ENCODE measurements at places on chromosomes 3 and 15. TPM values are rescaled to one million over a fixed set of nuclear protein-coding genes. Genes with fewer than 3 reads are reported as not detected.
A peak's percentile ranks its signal among the peaks of the same experiment; 100 is the strongest.

ELP6 gene
- total RNA-seq, result 51.1 TPM

EFCC1 gene
- total RNA-seq, result 0.37 TPM

PP2D1 gene
- not detected for total RNA-seq

ISLR gene
- total RNA-seq, result 0.35 TPM

SGO1 gene
- total RNA-seq, result 36.4 TPM

KNSTRN gene
- 79.4 TPM for total RNA-seq

CEMIP gene
- total RNA-seq, result 0.60 TPM

GRCh38 chr15:66863390-66864085, 161.5 kb downstream of the SMAD6 start:
- DNase-seq, result no peak

- H3K4me1 ChIP-seq, result no peaks in the 10 kb centered on the region
- H3K27me3 ChIP-seq, result no peaks in the 10 kb centered on the region
- H3K27ac ChIP-seq, result no peak overlapping the region
- no peaks in the 10 kb centered on the region for H3K36me3 ChIP-seq
These were observed 272.9 kb downstream of the IL5RA start for GRCh38 chr3:2837239-2837638.

DNA sequence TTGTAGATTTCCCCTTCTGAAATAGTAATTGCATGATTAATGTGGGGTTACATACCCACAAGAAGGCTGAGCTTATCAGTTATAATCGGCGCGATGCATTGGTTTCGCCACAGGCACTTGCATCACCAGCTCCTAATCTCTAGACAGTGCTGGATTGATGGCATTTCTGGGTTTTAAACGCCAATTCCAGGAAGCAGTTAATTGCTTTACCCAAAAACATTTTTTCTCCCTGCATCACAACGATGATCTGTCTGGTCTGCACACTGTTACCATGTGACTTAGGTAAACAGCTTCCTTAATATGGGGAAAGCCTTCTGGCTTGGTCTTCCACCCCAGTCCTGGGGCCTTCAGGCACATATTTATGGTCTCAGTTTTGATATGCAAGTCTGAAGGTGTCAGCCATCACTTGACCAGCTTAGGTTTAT, 70.0 kb upstream of the HEG1 start:
- H3K36me3 ChIP-seq, result no peaks in the 10 kb centered on the region
- no peaks in the 10 kb centered on the region for H3K27me3 ChIP-seq
- H3K4me3 ChIP-seq, result no peak overlapping the region
- no peak for DNase-seq

GRCh38 chr3:66454464-66454859, 46.4 kb downstream of the LRIG1 start:
- no peak for DNase-seq
- peaks cover 42% of the 10 kb centered on the region for H3K36me3 ChIP-seq
- H3K4me1 ChIP-seq, result peaks cover 11% of the 10 kb centered on the region
- H3K27me3 ChIP-seq, result no peaks in the 10 kb centered on the region
- no peak overlapping the region for H3K27ac ChIP-seq

DNA sequence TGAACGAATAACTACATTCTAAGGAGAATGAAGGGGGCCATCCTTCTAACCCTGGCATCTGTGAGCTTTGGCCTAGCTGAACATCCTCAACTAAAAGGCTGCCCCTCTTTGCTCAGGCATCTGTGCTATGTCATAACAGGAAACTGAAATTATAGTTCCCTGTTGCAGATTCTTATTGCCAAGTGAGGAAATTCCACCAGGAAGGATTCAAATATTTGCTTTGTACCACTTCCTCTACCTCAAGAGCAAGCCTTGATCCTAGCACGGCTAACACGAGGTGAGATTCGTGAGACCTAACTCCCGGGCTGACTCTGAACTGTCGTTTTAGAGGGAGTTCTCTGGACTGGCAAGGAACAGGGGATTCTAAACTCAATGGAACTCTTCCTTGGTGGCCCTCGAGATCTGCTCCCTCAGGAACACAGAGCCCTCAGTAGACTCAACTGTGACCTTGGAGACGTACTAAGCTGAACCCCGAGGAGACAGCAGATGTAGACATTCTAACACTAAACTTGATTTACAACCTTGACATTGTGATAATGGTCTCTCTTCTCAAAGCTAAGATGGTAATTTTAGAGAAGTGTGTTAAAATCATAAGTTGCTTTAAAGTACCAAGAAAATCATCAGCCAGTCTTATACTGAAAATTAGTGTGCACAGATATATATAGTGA, 4.2 kb downstream of the SPG21 start:
- no peaks in the 10 kb centered on the region for H3K27me3 ChIP-seq
- H3K4me3 ChIP-seq, result no peak overlapping the region
- no peak for DNase-seq

DNA sequence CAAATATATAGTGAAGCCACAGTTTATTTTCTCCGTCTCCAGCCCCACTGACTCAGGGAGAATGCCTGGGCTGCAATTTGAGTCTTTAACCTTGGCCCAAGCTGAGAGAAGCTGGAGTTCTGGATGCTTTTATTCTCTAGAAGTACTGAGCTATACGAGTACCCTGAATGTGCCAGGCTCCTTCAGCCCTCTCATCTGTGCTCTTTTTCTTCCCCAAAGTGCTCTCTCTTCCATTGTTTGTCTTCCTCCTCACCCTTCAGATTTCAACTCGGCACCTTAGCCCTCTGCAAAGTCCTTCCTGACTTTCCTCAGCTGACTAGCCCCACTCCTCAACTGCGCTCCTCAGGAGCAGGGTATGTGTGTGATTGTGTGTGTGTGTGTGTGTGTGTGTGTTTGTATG, 75.6 kb upstream of the AGBL1 start:
- H3K27me3 ChIP-seq, result no peaks in the 10 kb centered on the region
- no peaks in the 10 kb centered on the region for H3K4me1 ChIP-seq
- no peak overlapping the region for H3K4me3 ChIP-seq
- H3K36me3 ChIP-seq, result no peaks in the 10 kb centered on the region

GRCh38 chr15:43749690-43750345, 3.6 kb downstream of the PDIA3 start:
- H3K4me3 ChIP-seq, result no peak overlapping the region
- H3K27me3 ChIP-seq, result no peaks in the 10 kb centered on the region
- no peak for DNase-seq

GRCh38 chr15:72184165-72184811, 13.3 kb downstream of the GRAMD2A start:
- no peaks in the 10 kb centered on the region for H3K4me1 ChIP-seq
- H3K4me3 ChIP-seq, result peak overlapping the region; percentile 69
- no peaks in the 10 kb centered on the region for H3K36me3 ChIP-seq

DNA sequence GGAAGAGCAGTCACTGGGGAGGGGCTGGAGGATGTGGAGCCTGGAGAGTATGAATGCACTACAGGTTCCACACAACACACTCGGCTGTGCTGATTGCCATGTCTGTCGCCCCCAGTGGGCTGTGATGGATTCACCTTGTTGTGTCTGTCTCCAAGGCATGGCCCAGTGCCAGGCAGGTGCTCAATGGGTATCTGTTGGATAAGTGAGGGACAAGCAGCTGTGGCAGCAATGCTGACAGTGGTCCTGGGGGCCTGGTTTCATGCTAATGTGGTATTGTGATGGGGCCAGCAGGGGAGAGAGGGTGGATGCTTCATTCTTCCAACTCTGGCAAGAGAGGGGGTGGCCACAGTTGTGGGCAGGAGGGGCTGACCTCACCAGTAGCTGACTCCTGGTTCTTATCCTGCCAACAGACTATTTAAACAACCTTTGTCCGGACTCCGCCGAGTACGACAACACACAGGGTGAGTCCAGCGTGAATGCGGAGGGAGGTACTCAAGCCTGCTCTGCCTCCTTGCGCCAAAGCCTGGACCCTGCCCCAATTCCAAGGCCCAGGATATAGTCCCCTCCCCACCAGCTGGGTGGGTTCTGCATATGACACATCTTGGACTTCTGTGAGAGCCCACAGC, 47.3 kb upstream of the NR2C2 start:
- no peaks in the 10 kb centered on the region for H3K27me3 ChIP-seq
- H3K4me1 ChIP-seq, result peaks cover 26% of the 10 kb centered on the region
- no peaks in the 10 kb centered on the region for H3K36me3 ChIP-seq
- no peak overlapping the region for H3K4me3 ChIP-seq

DNA sequence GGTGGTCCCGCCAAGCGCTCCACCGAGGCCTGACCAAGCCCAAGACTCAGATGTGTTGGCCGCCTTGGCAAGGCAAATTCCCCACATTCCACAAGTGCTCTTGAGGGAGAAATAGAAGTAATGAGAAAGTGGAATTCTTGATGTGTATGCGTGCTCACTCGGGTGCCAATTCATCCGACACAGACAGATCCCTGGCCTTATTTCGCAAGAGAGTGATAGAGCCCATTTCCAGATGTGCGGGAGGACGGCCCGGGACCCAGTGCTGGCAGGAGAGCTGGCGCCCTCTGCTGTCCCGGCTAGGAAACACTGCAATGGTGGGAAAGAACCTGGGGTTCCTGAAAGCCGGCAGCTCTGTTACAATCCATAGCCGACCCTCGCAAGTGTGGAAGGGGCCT, 76.0 kb downstream of the HMG20A start:
- peaks cover 13% of the 10 kb centered on the region for H3K4me1 ChIP-seq
- no peak overlapping the region for H3K4me3 ChIP-seq
- H3K36me3 ChIP-seq, result no peaks in the 10 kb centered on the region
- 0 out of 2 replicates have a peak overlapping the region, but pooled peaks have one; percentile 28 for H3K27ac ChIP-seq
- peak; percentile 95 for DNase-seq
- no peaks in the 10 kb centered on the region for H3K27me3 ChIP-seq

- H3K36me3 ChIP-seq, result no peaks in the 10 kb centered on the region
- no peak overlapping the region for H3K4me3 ChIP-seq
- no peak for DNase-seq
- no peak overlapping the region for H3K27ac ChIP-seq
These were observed 11.2 kb upstream of the TBC1D5 start for GRCh38 chr3:17753632-17753992.

- no peak overlapping the region for H3K4me3 ChIP-seq
- no peaks in the 10 kb centered on the region for H3K27me3 ChIP-seq
- H3K36me3 ChIP-seq, result no peaks in the 10 kb centered on the region
- H3K4me1 ChIP-seq, result no peaks in the 10 kb centered on the region
- DNase-seq, result no peak
These were observed 6.3 kb downstream of the TM4SF18 start for GRCh38 chr3:149327156-149327555.

DNA sequence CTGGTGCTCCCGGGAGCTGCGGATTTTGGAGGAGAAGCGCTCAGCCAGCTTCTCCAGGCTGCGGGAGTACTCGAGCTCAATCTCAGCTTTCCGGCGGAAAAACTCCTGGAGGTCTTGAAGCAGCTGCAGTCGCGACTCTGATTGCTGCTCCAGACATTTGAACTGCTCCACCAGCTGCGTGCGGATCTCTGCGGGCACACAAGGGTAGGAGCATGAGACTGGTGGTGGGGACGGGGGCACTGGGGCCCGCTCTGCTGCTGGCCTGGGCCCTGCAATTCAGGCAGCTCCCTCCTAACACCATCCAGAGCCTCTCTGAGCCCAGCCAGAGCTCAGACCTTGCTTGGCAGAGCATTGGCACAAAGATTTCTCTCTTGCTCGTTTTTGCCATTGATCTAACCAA, 124.7 kb downstream of the SRGAP3 start:
- no peak for DNase-seq
- H3K27me3 ChIP-seq, result no peaks in the 10 kb centered on the region
- H3K36me3 ChIP-seq, result no peaks in the 10 kb centered on the region
- H3K4me3 ChIP-seq, result no peak overlapping the region
- H3K27ac ChIP-seq, result no peak overlapping the region
- peaks cover 5% of the 10 kb centered on the region for H3K4me1 ChIP-seq

- H3K36me3 ChIP-seq, result peaks cover 100% of the 10 kb centered on the region
- no peaks in the 10 kb centered on the region for H3K4me1 ChIP-seq
- H3K4me3 ChIP-seq, result no peak overlapping the region
These were observed 108.0 kb downstream of the SNRPN start for GRCh38 chr15:25062551-25063430.

DNA sequence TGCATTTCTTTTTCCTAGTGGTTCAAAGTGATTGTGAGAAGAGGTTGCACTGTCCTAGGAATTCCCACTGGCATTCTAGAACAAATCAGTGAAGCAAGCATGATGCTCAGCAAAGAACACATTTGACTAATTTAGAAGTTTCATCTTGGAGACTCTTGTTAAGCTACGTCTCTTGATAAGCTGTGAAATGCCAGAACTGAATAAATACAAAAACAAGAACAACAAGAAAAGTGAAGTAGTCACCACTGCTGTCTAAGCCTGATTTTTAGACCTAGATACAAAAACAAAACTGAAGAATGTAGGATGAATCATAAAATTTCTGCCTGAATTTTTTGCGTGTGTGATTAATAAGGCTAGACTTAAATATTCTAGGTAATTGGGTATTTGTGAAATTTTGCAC, 1162.4 kb downstream of the TUSC7 start:
- H3K27ac ChIP-seq, result no peak overlapping the region
- no peak overlapping the region for H3K4me3 ChIP-seq

DNA sequence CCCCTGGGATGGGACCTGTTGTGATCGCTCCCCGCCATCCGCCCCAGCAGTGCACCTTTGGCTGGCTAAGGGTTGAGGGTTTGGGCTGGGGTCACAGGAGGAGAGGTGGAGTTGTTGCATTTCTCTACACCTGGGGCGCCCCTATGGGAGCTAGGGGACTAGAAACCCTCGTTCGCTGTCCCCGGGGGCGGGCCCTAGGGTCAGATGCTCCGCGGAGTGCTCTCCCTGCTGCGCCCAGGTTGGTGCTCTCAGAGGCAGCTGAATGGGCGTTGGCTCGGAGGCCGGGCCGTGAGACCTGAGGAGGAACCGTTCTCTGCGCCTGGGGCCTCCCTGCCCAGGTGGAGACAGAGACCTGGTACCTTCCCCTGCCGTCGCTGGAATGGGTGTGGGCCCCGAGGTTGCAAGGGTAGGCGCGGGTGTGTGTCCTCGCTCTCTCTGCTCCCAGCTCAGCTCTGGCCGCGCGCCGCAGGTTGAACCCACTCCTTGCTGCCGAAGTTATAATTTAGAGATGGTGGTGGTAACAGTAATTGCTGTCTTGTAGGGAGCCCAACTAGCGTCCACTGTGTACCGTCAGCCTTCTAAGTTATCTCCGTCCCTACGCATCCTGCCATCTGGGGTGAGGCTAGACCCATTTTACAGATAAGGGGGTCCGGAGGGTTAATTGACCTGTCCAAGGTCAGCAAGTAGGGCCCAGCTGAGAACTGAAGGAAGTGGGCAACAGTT, 965 bp downstream of the FLNB start:
- H3K27me3 ChIP-seq, result no peaks in the 10 kb centered on the region
- peaks cover 6% of the 10 kb centered on the region for H3K4me1 ChIP-seq
- peak overlapping the region; percentile 65 for H3K4me3 ChIP-seq
- no peaks in the 10 kb centered on the region for H3K36me3 ChIP-seq
- H3K27ac ChIP-seq, result no peak overlapping the region

GRCh38 chr3:186311441-186311840, 50.6 kb downstream of the DGKG start:
- no peak for DNase-seq
- no peaks in the 10 kb centered on the region for H3K36me3 ChIP-seq
- H3K4me3 ChIP-seq, result no peak overlapping the region
- H3K27ac ChIP-seq, result no peak overlapping the region

Data from H1 (cell line).